ENCODE measurements at places on chromosomes 5 and 9.

GRCh38 chr5:81537905-81538547 lies 144.1 kb upstream of the ACOT12 start:
- no peak for ATAC-seq

DNA sequence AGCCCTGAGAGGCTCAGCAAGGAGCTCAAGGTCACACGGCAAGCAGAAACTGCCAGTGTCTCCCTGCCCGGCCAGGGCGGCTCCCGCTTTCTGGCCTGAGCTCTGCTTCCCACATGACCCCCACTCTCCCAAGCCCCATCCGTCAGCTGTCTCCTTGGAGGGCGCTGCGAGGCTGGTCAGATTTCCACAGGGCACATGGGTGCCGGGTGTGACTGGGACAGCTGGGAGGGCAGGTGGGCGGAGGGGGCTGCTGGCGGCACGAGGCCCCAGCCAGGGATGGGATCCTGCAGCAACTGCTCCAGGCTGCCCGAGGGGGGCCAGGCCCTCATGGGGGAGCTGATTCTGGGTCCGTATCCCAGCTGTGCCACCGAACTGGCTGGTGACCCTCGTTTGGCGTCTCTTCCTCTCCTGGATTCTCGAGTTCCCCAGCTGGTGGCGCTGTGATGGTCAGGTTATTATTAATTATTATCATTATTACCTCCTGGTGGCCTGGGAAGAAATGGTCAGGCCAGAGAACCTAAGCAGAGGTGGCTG lies 12.9 kb upstream of the WDR38 start:
- no peak for ATAC-seq

GRCh38 chr5:59279979-59280378 lies 613.5 kb downstream of the PDE4D start:
- ATAC-seq, result no peak

GRCh38 chr5:35151146-35151920 lies 79.0 kb downstream of the PRLR start:
- ATAC-seq, result no peak

- no peak for ATAC-seq
Observed at GRCh38 chr5:23820765-23821471, 313.5 kb downstream of the PRDM9 start.

GRCh38 chr5:78483809-78484521 lies 123.5 kb downstream of the SCAMP1 start:
- peak; percentile 63 for ATAC-seq

DNA sequence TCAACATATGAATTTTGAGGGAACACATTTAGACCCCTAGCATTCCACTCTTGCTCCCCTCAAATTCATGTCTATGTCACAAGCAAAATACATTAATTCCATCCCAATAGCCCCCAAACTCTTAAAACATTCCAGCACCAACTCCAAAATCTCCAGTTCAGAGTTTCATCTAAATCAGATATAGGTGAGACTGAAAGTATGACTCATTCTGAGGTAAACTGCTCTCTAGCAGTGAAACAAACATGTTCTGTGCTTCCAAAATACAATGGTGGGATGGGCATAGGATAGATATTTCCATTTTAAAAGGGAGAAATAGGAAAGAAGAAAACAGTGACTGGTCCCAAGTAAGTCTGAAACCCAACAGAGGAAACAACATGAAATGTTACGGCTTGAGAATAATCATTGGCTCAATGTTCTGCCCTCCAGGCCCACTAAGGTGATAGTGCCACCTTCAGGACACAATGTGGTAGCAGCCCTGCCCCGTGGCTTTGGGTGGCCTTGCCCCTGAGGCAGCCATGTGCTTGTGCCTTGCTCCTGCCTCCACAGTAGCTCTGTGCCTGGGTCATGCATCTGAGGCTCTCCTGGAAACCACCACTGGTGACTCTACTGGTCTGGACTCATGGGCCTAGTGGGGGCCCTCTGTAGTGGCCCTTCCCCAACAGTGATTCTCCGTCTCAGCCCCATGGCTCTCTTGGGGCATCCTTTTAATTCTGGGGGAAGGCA lies 36.4 kb upstream of the IPPK start:
- ATAC-seq, result peak; percentile 82

GRCh38 chr5:3601061-3601710 lies 5.6 kb downstream of the IRX1 start:
- no peak for ATAC-seq
